ENCODE measurements at places on chromosomes 6 and 20.
A peak's percentile ranks its signal among the peaks of the same experiment; 100 is the strongest.

DNA sequence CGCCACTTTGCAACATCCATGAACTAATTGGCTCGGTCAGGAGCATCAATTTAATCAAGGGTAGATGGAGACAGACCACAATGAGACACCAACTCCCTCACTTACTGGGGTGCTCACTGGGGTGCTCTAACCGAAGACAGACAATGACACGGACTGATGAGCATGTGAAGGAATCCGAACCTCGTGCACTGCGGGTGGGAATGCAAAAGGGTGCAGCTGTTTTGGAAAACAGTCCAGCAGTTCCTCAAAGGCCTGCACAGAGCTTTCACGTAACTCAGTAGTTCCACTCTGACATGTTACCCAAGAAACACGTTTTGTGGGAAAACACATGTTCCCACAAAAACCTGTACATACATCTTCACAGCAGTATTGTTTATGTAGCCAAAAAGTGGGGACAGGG lies 26.8 kb downstream of the ANKRD60 start:
- DNase-seq, result no peak

DNA sequence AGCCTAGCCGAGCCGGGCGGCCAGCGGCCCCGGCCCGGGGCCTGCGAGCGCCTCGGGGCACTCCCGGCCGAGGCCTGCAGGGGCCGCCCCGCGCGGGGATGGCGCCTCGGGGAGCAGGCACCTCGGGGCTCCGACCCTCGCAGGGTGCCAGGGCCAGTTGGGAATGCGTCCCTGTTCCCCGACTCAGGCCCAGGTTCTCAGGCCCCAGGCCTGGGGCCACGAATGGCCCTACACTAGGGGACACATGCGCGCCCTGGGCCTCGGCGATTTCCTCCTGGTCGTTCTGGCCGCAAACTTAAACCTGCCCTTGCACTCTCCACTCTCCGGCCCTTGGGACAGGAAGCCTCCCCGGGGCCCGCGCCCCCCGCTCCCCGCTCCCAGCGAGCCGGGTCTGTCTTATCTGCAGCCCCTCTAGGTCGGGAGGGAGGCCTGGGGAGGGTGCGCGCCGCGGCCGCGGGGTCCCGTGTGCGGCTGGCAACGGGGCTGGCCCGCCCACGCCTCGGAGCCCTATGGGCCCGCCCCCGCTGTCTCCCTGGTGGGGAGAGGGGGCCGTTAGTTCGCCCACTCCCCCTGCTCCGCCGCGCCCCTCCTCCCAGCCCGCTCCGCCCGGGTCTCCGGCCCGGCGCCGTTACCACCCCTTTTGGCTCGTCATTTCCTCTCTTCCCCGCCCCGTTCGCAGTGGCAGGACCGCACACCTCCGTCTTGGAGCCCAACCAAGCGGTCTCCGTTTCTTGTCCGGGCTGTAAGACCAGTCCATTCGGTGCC lies 611 bp downstream of the NFYA start:
- peak; percentile 81 for DNase-seq

DNA sequence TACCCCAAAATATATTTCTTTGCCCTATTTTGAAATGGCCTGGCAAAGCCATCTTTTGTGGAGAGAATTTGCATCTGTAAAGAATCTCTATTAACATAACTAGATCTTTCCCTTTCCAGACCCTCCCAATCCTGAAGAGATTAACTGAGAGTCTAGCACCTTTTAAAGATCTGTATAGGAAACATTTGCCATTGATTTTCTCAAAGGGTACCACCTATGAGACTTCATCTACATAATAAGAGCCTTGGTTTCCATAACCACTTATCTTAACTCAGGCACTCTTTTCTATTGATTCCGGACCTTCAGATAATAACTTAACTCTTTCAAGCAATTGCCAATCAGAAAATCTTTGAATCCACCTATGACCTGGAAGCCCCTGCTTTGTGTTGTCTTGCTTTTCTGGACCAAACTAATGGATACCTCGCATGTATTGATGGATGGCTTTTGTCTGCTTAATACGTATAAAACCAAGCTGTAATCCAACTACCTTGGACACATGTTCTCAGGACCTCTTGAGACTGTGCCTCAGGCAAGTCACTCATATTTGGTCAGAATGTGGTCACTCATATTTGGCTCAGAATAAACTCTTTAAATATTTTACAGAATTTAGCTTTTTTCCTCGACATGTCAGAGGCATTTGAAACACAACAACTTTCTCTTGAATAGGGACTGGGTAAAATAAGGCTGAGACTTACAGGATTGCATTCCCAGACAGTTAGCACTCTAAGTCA lies 31.4 kb downstream of the SLC22A2 start:
- DNase-seq, result no peak

- DNase-seq, result no peak
Measured at GRCh38 chr6:23349521-23350147, 776.4 kb upstream of the NRSN1 start.

DNA sequence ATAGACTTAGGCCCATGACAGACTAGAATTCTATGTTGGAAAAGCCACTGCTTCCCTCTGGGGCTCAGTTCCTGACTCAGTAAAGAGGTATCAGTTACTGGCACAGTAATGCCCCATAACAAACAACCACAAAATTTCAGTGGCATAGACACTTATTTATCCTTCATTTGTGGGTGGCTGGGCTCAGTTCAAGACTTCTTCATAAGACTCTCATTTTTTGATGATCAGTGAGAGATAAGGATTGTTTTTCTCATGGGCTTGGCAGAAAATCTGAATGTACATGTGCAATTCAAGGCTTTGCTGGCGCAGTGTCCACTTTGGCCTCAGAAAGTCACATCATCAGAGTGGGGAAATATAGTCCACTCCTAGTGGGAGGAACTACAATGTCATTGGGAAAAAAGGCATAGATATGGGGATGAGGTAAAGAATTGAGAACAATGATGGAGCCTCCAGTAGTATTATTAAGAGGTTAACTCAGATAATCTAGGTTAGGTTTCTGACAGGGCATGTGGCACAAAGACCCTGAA lies 384.6 kb upstream of the FLRT3 start:
- no peak for DNase-seq

GRCh38 chr6:165548450-165548849 lies 114.6 kb downstream of the PDE10A start:
- DNase-seq, result no peak

- peak; percentile 93 for DNase-seq
Measured at GRCh38 chr6:16762550-16763477, 1.6 kb upstream of the ATXN1 start.

GRCh38 chr20:57652606-57653545 lies 32.6 kb upstream of the ZBP1 start:
- DNase-seq, result no peak

DNA sequence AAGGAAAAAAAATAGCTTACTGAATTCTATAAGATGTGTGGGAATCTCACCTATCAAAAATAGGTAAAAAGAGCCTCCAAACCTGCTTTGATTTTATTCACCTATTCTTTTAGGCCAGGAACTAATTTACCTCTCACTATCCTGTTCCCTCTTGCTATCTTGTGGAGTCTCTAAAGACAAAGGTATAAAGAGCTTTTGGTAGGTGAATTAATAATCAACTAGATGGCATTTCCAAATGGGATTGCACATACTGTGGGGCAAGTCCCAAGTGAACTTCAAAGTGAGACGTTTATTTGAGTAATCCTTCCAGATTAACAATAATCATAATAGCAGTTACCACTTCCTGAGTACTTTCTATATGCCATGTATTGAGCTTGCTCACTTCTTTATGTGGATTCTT lies 2.8 kb downstream of the FAM8A1 start:
- no peak for DNase-seq

DNA sequence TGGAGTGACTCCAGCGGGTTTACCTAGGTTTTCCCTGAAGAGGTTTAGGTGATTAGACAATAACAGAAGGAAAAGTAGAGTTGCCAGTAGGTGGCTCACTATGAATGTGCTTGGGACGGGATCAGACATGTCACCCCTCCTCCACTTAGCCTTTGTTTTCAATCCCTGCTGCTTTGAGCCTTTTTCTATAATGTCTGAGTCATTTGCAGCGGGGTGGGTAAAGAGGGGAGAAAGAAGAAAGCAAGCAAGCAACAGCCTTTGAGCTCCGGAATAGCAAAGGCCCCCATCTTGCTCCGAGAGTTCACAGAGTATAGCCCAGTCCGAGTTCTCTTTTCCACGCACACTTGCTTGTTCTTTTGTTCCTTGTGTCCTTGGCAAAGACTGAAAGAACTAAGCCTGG lies 129.1 kb downstream of the PACRG start:
- peak; percentile 4 for DNase-seq

Measured in SW 1271 (cell line).